Activated T-cell treated with anti-CD3 and anti-CD28 coated beads for 48 hours (primary cell): ENCODE measurements at places on chromosomes 4 and X.

DNA sequence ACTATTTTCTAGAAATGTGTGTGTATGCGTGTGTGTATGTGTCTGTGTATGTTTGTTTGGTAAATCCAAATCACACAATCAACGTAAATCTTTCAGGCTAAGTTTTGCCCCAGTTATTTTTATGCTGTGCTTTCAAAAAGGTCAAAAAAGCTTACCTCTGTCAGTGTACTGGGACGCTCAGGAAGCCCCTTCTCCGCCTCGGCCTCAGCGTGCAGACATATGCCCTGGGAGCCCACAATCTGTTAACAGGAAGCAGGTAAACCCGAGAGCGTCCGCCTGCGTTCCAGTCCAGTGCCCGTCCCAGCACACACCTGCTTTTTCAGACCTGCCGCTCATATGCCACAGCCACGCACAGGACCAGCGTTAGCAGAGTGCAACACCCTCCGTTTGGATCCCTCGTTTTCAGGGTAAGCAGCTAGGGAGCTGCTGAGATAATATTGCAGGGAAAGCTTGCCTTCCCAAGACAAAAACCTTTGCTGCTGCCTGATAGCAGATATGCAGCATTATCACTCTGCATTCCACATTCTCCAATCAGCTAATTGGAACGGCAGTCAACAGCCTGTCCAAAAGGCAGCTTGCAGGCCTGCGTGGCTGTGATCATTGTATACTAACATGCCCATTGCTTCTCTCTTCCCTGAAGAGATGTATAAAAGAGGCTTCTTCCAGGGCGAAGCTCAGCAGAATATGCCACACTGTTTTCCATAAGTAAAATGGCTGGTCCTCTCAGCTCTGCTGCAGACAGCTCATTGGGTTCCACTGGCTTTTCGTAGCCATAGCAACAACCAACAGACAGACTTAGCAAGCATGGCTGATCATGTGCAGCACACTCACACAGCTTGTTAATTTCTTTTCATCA, at the start of gene SORBS2:
TSS of gene SORBS2 (minus strand) at position 686 of the 856 bp plus-strand sequence. CDS start 121,623 bp downstream, outside the sequence.
- DNase-seq = no peak

- no peak for DNase-seq
Measured at GRCh38 chr4:88570001-88570400, 22.3 kb upstream of the HERC3 start.

DNA sequence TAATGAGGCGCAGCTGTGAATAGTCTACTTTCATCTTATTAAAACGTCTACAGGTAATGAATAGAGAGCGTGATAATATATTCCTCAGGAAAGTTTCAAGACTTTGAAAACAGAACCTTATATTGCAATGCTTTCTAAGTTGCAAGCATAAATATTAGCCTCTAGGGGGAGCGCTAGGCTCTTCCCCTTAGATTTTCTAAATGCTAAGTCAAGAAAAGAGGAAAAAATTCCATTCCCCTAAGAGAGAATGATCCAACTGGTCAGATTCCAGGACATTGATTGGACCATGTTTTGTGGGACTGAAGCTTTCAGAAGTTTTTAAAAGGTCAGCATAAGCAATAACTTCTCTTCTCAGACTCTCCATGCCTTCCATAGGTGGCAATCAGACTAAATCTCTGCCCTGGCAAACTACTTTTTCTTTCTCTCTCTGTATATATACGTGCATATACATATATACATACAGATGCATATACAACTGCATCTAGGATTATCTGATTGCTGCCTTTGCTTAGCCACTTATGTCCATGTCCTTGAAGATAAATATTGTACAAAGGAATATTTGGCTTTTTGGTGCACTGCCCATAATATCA, 492.9 kb downstream of the INPP4B start:
- no peak for DNase-seq

GRCh38 chr4:155033604-155034003, 174.8 kb upstream of the NPY2R start:
- no peak for DNase-seq

GRCh38 chr4:8644461-8644891, 51.9 kb downstream of the CPZ start:
- no peak for DNase-seq

DNA sequence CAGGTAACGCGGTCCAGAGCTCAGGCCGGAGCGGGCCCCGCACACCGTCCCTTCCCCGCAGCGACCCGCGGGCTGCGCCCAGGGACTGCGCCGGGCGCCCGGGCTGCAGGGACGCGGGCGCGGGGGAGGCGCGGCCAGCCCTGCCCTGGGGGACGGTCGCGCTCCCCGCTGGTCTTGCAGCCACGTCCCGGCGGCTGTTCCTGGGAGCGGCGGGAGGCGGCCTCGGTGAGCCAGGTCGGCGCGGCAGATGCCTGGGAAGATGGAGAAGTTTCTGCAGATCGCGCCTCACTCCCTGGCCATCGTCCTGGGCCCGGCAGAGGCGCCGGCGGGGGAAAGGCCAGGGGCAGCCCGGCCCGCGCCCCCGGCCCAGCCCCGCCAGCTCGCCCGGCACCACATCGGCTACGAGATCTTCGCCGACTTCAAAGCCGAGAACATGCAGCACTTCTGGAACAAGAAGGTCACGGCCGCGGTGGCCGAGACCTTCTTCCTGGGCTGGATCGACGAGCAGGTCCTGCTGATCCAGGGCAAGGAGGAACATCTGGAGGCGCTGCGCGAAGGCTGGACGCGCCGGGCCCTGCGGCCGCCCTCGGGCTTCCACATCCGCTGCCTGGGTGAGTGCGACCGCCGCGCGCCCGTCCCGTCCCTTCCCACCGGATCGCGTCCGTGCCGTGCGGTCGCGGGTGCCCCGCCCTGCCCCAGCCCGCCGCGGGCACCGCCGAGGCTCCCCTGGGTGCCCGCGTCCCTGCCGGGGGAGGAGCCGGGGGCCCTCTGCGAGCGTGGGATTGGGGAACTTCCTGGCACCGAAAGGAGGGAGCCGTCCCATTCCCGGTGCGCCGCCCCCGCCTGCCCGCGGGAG, 107.4 kb upstream of the STOX2 start:
- DNase-seq = peak; percentile 15

GRCh38 chr4:82044141-82044993, 329.4 kb downstream of the HNRNPD start:
- DNase-seq = peak; percentile 11

DNA sequence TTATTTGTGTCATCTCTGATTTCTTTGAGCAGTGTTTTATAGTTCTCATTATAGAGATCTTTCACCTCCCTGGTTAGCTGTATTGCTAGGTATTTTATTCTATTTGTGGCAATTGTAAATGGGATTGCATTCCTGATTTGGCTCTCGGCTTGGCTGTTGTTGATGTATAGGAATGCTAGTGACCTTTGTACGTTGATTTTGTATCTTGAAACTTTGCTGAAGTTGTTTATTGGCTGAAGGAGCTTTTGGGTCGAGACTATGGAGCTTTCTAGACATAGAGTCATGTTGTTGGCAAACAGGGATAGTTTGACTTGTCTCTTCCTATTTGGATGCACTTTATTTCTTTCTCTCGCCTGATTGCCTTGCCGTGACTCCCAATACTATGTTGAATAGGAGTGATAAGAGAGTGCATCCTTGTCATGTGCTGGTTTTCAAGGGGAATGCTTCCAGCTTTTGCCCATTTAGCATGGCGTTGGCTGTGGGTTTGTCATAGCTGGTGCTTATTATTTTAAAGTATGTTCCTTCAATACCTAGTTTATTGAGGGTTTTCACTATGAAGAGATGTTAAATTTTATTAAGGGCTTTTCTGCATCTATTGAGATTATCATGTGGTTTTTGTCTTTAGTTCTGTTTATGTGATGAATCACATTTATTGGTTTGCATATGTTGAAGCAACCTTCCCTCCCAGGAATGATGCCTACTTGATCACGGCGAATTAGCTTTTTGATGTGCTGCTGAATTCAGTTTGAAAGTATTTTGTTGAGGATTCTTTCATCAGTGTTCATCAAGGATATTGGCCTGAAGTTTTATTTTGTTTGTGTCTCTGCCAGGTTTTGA, 72.7 kb upstream of the BOD1L1 start:
- no peak for DNase-seq
